Endothelial cell (in vitro differentiated cells): ENCODE measurements at places on chromosomes 5 and 9.

DNA sequence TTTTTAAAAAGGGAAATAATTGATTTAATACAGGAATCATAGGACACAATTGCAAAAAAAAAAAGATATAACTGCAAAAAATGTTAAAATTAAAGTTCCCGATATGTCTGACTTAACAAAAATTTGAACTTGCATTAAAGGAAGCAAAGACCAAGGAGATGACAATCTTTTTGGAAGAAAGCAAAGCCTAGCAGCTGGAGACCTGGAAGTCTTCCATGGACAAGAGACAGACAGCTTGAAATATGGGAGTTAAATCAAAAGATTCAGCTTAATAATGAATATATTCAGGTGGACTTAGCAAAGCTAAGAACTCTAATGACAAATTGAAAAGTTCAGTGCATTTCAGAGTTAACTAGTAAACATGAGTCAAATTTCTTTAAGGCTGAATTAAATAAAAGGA lies 568.7 kb upstream of the RGMB start:
- DNase-seq, result no peak

DNA sequence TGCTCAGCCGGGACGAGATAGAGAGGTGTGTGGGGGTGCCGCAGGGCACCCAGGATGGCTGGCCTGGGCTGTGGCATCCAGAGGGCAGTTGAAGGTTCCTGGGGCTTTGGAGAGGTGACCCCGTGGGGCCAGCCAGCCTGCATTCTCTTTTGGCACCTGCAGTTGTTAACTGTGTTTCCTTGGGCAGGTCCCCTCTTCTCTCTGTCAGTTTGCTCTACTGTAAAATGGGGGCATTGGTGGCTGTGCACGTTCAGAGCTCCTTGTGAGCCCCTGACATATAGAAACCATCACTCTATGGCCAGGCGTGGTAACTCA lies 8.5 kb downstream of the ZDHHC12 start:
- no peak for DNase-seq

DNA sequence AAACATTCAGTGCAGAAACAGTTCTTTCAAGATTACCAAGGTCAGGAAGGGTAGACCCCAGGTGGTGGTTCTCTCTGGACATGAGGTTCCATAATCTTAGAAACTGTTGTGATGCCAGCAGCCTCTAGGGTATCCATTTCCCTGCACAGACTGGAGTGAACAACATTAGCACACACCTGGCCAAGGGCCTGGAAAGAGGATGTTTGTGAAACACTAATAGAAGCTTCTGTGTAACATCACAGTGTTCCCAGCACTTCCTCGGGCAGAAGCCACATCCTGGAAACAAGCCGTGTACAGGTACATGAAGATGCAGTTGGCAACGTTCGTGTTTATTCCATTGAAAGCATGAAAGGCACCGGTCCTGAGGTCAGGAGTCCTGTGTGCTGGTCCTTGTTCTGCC lies 598.2 kb upstream of the KLF4 start:
- no peak for DNase-seq

DNA sequence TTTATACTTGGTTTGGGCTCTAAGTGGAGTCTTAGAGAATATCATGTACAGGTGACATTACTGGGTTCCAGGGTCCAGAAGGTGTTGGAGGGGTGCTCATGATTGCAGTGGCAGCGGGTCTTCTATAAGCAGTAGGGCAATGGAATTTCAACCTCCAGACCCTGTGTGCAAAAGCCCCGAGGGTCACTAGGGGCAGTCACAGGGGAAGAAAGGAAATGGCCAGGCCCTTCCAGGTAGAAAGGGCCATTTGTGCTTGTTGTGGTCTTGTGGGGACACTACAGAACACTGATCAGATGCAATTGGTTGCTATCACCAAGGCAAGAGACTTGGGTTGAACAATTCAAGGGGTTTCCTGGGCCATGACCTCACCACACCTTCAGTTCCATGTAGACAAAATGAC lies 283.4 kb downstream of the GADD45G start:
- no peak for DNase-seq
